ENCODE measurements at places on chromosomes 1 and 21. TPM values are rescaled to one million over a fixed set of nuclear protein-coding genes. Genes with fewer than 3 reads are reported as not detected.

DNA sequence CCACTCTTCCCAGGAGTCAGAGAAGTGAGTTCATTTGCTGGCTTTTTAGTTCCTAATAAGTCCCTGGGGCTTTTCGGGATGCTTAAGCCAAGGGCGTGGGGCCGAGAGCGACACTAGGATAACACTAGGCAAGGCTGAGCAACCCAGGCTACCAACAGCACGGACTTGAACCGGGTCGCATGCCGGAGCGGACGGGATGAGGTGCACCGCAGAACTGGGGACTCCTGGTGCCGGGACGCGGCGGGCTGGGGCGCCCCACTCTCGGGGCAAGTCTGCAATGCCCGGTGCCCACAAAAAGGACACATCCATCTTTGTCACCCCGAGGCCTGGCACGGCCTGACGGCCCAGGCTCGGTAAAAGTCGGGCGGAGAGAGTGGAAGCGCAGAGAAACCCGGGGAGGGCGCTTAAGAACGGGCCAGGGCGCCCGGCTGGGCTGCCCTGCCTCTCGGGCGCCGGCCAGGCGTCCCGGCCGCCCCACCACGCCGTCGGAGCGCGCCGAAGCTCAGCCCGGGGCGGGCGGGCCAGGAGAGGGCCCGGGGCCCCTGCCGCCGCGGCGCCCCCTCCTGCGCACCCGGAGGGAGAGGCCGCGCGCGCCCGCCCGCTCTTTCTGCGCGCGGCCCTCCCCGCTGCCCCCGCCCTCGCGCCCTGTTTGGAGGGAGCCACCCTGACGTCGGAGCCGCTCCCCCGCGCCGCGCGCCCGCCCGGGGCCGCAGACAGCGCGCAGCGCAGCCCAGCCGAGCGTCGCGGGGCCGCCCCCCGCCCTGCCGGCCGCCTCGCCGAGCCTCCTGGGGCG is at the start of gene NBL1:
Gene NBL1 (plus strand): TSS at position 710 of the 793 bp plus-strand sequence. CDS start 10,720 bp downstream, outside the sequence.
- H3K4me1 ChIP-seq = peaks cover 35% of the 10 kb centered on the region
- peak within 1 kb of the TSS; percentile 96 for H3K4me3 ChIP-seq
- DNase-seq = no peak

GRCh38 chr21:38821959-38822682 is 16.4 kb downstream of the ETS2 start:
- no peaks in the 10 kb centered on the region for H3K27me3 ChIP-seq
- H3K4me3 ChIP-seq = no peak overlapping the region
- peaks cover 59% of the 10 kb centered on the region for H3K36me3 ChIP-seq
- H3K27ac ChIP-seq = no peak overlapping the region
- no peaks in the 10 kb centered on the region for H3K4me1 ChIP-seq
- no peak for DNase-seq

- H3K36me3 ChIP-seq = peaks cover 18% of the 10 kb centered on the region
- DNase-seq = no peak
- peak overlapping the region; percentile 59 for H3K27ac ChIP-seq
- no peak overlapping the region for H3K4me3 ChIP-seq
These were observed 44.6 kb downstream of the MIGA1 start for GRCh38 chr1:77824079-77824478.

- H3K27ac ChIP-seq = no peak overlapping the region
- peaks cover 10% of the 10 kb centered on the region for H3K36me3 ChIP-seq
- DNase-seq = no peak
- H3K27me3 ChIP-seq = no peaks in the 10 kb centered on the region
- no peaks in the 10 kb centered on the region for H3K4me1 ChIP-seq
These were observed 170.4 kb downstream of the LIPI start for GRCh38 chr21:14040386-14040785.

The CFAP74 gene
- 1.5 TPM for total RNA-seq

- peak overlapping the region; percentile 97 for H3K4me3 ChIP-seq
- H3K4me1 ChIP-seq = peaks cover 36% of the 10 kb centered on the region
- H3K36me3 ChIP-seq = peaks cover 7% of the 10 kb centered on the region
These were observed 602 bp downstream of the KIAA0319L start for GRCh38 chr1:35556484-35557117.

The NRDC gene
- 134 TPM for total RNA-seq

The KCNT2 gene
- 4.1 TPM for total RNA-seq

DNA sequence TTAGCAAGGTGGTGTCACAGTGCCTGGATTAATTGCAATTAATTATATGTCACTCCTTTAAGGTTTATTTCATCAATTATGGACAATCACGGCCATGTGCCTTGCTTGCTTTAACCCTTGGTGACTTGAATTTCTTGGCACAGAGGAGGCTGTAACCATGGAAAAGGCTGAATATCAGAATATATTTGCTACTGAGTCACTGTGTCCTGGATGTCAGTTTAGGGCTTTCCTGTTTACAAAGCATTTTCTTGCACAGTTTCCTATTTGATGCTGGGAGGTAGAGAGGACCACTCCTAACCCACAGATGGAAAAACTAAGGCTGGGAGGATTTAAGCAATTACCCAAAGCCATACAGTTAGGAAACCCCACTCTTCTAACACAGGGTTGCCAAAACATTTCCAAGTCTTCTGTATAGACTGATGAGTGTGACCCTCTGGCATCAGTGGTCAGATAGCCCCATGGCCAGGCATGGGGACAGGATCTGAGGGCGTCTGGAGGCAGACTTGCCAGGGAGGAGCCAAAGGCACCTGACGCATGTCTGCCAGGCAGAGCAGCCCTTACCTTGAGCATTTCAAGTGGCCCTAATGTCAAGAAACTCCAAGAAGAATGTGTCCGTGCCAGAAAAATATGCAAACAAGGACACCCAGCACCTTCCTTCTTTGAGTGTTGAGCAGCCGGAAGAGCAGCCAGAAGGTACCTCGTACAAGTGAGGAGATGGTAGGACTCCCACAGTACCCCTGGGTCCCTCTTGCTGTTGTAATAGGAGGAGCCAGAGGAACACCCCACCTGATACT is 34.4 kb downstream of the KCNN3 start:
- H3K27me3 ChIP-seq = peaks cover 6% of the 10 kb centered on the region
- peaks cover 40% of the 10 kb centered on the region for H3K4me1 ChIP-seq
- H3K27ac ChIP-seq = no peak overlapping the region
- no peak overlapping the region for H3K4me3 ChIP-seq
- no peaks in the 10 kb centered on the region for H3K36me3 ChIP-seq

DNA sequence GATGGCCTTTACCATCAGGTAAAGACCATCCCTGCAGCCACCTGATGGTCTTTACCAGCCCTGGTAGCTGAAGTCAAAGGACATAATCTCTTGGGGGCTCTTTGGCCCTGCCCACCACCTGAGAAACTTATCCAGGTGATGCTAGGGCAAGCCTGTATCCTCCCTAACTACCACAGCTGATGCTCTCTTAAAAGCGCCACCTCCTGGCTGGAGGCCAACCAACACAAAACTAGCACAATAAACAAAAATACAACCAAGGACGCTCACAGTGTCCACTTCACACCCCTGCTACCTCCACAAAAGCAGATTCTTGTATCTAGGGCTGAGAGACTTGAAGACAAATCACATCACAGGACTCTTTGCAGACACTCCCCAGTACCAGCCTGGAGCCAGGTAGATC is 357.1 kb upstream of the POU3F1 start:
- peaks cover 19% of the 10 kb centered on the region for H3K27me3 ChIP-seq
- H3K36me3 ChIP-seq = no peaks in the 10 kb centered on the region
- H3K4me1 ChIP-seq = no peaks in the 10 kb centered on the region

DNA sequence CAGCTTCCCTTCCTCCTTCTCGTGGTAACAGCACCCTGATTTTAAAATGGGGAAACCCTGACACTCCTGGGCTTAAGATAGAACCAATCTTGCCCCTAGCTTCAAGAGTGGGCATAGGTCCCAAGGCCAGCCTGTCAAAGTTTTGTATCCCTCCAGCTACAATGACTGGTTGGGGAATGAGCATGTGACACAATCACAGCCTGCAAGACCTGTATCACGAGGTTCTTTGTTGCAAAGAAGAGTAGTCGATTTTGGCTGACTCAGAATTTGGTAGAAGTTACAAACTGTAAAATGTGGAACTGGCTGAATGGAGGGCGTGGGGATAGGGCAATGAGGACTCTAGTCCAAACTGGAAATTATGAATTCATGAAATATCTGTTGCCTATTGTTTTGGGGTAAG is 18.7 kb downstream of the CTSK start:
- H3K27me3 ChIP-seq = no peaks in the 10 kb centered on the region
- peaks cover 6% of the 10 kb centered on the region for H3K36me3 ChIP-seq
- peaks cover 5% of the 10 kb centered on the region for H3K4me1 ChIP-seq
- DNase-seq = no peak
- peak overlapping the region; percentile 39 for H3K27ac ChIP-seq
- peak overlapping the region; percentile 25 for H3K4me3 ChIP-seq
